GM06990 (cell line): ENCODE measurements at places on chromosomes 12 and 14.
A peak's percentile ranks its signal among the peaks of the same experiment; 100 is the strongest.

- DNase-seq: no peak
These were observed 105.1 kb downstream of the PRIMA1 start for GRCh38 chr14:93683226-93683625.

DNA sequence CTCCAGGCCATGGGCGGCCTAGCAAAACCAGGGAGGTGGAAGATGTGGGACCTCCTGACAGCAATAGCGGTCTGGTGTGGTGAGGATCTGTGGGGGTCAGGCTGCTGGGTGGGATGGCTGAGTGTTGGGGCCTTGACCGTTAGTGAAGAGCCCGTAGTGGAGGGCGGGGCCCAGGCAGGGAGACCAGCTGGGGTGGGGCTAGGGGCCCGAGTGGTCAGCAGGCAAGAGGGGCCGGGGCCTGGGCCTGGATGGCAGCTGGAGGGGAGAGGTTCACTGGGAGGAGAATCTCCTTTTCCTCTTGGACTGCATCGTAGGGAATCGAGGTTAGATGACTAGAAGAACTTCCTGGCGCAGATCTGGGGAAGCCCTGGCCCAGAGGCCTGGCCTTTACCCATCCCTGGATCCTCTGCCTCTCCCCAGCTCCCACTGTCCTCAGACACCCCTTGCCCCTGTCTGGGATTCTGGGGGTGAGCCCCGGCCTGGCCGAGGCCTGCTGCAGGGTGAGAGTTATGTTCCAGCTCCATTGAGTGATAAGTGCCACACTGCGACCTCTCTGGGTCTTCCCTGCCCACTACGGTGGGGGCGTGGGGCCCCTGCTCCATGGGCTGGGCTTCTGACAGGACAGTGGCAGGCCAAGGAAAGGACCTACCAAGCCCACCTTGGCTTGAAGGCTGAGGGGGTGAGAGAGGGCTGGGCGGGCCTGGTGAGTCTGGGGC, 47.1 kb downstream of the KRT80 start:
- DNase-seq: no peak

GRCh38 chr14:104105822-104106470, 20.4 kb downstream of the ASPG start:
- no peak for DNase-seq

DNA sequence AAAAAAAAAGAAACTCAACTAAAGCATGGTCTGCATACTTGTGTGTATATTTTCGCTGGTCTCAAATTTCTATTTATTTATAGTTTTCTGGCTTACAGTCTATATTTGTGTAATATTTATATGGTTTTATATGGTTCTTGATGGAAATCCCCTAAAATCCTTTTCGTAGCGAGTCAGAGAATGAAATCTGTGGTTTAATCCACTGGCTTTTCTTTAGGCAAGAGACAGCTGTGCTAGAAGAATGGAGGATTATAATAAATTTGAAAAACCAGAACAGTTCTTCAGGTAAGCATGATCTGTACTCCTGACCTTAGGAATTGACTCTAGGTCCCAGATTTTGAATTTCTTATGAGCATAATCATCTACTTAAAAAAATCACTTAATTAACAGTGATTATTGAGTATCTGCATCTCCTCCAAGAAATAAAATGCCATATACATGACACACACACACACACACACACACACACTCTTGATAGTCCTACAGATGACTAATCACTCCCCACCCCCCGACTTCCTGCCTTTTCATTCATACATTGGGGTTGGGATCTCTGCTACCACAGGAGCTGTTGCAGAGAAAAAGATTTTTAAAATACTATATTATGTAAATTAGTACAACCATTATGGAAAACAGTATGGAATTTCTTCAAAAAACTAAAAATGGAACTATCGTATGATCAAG, 113.4 kb downstream of the CRADD start:
- DNase-seq: no peak

DNA sequence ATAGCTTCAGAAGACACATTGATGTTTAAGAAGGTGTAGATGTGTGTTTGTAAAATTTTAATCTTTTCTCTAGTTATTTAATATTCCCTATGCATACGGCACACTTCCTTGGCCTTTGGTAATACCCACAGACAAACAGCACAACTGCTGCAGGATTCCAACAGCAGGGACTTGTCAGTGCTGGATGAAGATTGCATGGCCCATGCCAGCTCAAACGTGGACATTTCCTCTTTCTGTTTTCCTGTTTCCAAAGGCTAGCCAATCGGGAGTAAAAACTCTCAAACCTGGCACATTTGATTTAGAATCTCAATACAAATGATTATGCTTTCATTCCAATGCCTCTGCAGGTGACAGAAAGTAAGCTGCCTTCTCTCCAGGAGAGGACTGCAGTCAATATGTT, 22.5 kb upstream of the PDE3A start:
- DNase-seq: no peak

GRCh38 chr14:35385042-35385839, 19.3 kb downstream of the NFKBIA start:
- no peak for DNase-seq

DNA sequence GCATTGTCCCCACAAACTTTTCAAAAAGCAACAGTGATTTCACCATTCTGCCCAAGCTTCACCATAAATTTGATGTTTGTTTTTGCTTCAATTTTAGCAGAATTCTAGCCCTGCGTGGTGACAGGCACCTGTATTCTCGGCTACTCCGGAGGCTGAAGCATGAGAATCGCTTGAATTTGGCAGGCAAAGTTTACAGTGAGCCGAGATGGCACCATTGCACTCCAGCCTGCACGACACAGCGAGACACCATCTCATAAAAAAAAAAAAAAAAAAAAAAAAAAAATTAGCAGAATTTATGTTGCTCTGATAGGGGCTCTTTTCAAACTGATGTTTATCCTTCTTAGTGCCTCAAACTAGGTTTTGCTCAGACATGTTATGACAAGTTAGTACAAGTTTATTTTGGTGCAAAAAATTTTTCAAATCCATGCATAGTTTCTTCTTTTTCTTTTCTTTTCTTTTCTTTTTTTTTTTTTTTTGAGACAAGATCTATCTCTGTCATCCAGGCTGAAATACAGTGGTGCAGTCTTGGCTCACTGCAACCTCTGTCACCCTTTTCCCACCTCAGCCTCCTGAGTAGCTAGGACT, 24.3 kb downstream of the RASSF3 start:
- DNase-seq: no peak

DNA sequence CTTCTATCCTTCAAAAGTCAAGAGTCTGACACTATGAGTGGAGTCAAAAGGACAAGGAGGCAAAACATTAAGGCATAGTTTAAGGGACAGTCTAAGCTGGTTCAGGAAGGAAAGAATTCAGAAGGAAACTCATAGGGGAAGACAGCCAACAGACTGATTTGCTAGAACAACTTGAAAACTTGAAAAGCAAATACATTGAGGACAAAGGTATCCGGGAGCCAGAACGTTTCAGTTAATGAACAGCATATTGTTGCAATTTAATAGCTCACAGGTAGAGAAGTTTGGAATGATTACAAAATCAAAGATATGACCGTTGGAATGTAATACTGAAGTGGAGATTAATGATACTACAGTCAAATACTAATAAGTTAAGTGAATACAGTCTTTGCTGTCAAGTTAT, 312.8 kb upstream of the RPL10L start:
- no peak for DNase-seq

- DNase-seq: no peak
These were observed 209.7 kb downstream of the BCAT1 start for GRCh38 chr12:24739106-24739779.

- no peak for DNase-seq
These were observed 302.5 kb upstream of the FKBP4 start for GRCh38 chr12:2492236-2492635.

- DNase-seq: no peak
These were observed 850.8 kb downstream of the TMTC2 start for GRCh38 chr12:83537428-83538053.

- DNase-seq: no peak
These were observed 45.1 kb upstream of the CHGA start for GRCh38 chr14:92877757-92878431.

DNA sequence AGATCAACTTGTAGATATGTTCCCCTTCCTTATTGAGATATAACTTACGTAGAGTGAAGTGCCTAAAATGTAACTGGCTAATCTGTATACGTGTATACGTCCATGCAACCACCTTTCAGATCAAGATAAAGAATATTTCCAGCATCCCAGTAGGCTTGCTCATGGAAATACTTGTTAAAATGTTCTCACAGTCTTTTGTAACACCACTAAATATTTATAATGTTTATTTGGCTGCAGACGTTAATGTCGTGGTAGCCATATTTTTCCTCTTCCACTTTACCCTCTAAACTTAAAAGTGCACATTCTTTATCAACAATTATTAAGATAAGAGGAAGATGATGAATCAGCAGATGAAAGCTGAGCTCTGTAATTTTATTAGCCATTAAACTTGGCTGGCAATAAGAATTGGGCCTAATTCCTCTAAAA, 447.4 kb downstream of the AEBP2 start:
- DNase-seq: no peak

DNA sequence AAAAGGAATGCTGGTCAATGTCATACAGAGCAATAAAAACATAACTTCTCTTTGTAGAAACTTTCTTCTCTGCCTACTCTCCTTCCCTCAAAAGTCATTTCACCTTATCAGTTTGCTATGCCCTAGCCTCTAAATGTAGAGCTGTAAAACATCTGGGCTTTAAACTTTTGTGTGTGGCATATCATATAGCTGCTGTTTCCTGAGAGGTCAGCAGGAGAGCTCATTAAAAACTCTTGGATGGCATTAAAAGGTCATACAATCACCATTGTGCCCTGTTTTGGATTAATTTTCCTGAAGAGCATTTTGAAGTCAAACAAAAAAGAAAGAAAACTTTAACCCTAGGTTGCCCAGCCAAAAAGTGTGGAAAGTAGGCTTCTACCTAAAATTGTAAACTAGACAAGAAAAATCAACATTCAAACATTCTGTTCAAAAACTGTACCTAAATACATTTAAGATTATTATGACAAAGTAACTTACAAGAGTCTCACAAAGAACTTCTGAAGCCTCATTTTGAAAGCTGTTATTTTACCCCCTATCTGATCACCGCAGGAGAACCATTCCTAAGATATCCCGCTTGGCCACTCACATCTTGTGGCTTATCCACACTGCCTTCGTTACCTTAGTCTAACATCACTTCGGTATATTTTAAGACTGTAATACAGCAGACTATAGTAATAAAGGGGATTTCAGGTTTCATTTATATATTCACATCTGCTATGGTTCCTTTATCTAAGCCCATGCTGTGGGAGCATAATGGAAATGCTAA, 38.1 kb downstream of the TXNDC16 start:
- no peak for DNase-seq

DNA sequence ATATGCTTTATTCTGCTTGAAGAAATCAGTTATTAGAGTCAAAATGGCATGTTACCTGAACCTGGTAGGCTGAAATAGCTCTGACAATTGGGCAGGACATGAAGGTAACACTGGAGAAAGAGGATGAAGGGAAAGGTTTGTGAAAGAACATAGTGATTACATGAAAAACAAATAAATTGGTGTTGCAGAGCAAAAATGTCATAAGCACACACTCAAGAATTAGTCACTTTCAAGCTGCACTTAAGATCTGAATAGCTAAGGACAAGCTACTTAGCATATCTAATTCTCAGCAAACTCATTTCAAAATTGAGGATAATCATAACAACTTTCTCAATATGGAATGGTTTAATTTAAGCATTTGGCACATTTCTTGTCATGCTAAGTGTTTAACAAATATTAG, 1398.0 kb upstream of the FLRT2 start:
- no peak for DNase-seq

GRCh38 chr14:53113989-53114388, 39.1 kb downstream of the DDHD1 start:
- DNase-seq: no peak

GRCh38 chr12:111283966-111284365, 84.9 kb downstream of the PHETA1 start:
- no peak for DNase-seq

DNA sequence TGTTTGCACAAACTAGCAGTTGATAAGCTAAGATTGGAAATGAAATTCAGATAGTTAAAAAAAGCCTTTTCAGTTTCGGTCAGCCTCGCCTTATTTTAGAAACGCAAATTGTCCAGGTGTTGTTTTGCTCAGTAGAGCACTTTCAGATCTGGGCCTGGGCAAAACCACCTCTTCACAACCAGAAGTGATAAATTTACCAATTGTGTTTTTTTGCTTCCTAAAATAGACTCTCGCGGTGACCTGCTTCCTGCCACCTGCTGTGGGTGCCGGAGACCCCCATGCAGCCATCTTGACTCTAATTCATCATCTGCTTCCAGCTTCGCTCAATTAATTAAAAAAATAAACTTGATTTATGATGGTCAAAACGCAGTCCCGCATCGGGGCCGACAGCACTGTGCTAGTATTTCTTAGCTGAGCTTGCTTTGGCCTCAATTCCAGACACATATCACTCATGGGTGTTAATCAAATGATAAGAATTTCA, 335.6 kb downstream of the TMEM121 start:
- DNase-seq: peak; percentile 81

DNA sequence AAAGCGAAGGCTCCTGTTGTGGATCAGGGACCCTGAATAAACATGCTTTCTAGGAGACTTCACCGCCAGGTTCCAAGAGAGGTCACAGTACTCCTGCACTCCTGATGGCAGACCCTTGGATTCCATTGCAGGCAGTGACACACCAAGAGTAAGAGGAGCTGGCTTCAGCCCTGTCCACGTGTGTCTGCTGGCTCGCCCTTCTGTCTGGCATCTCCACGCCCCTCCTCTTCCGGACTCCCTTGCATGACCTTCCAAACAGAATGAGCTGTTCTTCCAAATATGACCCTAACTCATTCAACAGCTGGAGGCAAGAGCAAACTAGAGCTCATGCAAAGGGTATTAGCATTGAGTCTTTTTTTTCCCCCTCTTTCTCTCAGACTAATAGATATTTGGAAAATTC, 233.0 kb upstream of the PLEKHG7 start:
- peak; percentile 40 for DNase-seq

- no peak for DNase-seq
These were observed 28.6 kb downstream of the PRDM4 start for GRCh38 chr12:107732365-107732764.

GRCh38 chr14:104477117-104477623, 102.4 kb upstream of the C14orf180 start:
- no peak for DNase-seq

- DNase-seq: no peak
These were observed 130.2 kb upstream of the EEA1 start for GRCh38 chr12:93059288-93059687.

- no peak for DNase-seq
These were observed 12.9 kb downstream of the VPS37B start for GRCh38 chr12:122882908-122883558.

GRCh38 chr14:90553921-90554336, 157.1 kb downstream of the CALM1 start:
- DNase-seq: no peak

GRCh38 chr14:32190673-32191072, 11.2 kb upstream of the RNU6-7 start:
- no peak for DNase-seq

- no peak for DNase-seq
These were observed 9.1 kb upstream of the SERPINA11 start for GRCh38 chr14:94461526-94462218.

- DNase-seq: no peak
These were observed 32.2 kb downstream of the RCOR1 start for GRCh38 chr14:102624666-102625065.

GRCh38 chr14:101963052-101963451, 1.3 kb upstream of the DYNC1H1 start:
- no peak for DNase-seq

GRCh38 chr12:106135781-106136180, 3.0 kb downstream of the NUAK1 start:
- no peak for DNase-seq

GRCh38 chr14:95128140-95128539, 29.2 kb downstream of the DICER1 start:
- no peak for DNase-seq

- DNase-seq: no peak
These were observed 58.8 kb downstream of the TTC7B start for GRCh38 chr14:90757452-90757851.
